ENCODE measurements at places on chromosomes 16 and 17.

GRCh38 chr16:58236831-58237230 lies 38.9 kb upstream of the CSNK2A2 start:
- no peak for DNase-seq

DNA sequence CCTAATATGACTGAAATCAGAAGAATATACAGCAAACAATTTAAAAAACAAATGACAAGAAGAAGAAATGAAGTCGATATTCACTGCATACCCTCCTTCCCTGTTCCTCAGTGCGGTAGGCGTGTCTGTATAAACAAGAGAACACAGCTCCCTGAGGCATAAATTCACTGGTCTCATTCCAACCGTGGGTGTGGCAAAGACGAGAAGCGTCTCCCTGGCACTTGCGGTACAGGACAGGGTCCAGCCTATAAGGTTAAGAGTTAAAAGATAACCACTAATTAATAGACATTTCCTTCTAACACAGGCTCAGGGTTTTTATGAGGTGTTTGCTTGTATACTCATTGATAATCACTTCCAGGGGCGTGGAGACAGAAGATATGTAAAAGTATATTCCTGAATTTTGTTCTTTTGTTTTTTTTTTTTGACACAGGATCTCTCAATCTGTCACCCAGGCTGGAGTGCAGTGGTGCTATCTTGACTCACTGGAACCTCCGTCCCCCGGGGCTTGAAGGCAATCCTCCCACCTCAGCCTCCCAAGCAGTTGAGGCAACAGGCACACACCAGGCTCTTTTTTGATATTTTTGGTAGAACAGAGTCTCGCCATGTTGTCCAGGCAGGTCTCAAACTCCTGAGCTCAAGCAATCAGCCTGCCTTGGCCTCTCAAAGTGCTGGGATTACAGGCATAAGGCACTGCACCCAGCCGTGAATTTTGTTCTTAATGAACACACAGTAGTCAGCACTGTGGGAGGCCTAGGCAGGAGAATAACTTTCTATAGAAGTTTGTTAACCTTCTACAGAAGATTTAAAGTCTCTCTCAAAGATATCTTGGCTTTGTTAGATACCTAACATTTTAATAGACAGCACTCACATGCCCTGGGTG lies 59.1 kb upstream of the CLEC18B start:
- DNase-seq = peak; percentile 34

GRCh38 chr17:45729294-45729907 lies 54.7 kb upstream of the CRHR1 start:
- no peak for DNase-seq

DNA sequence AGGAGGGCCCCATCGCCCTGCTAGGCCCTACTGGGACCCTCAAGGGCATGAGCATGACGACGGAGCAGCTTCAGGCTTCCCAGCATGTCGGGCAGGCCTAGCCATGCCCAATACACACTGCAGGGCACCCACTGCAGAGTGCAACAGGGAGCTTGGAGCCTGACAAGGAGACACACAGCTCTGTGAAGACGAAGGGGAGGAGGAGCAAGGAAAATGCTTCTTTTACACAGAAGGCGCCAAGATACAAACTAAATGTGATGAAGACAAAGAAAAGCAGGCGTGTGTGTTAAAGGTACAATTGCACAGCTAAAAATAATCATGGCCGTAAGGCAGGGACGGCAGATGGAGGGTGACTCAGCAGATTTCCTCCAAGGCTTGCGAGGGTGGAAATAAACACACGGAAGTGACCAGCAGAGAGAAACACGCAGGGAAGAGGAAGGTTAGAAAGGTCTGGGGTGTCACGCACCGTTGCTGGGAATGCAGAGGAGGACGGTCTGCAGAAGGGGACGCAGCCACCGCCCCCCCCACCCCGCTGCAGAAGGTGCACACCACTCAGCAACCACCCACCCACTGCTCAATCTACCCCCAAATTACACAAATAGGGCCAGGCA lies 108.5 kb downstream of the ZNF778 start:
- peak; percentile 83 for DNase-seq

All from choroid plexus epithelial cell (primary cell).